Stimulated activated CD8-positive, alpha-beta memory T cell treated with anti-CD3 and anti-CD28 coated beads, Interleukin-4, amount 100 ng/mL, for 1 hour (primary cell): ENCODE measurements at places on chromosomes 6 and 20.

GRCh38 chr20:3307725-3308124 lies 68.7 kb upstream of the SLC4A11 start:
- no peak for DNase-seq

GRCh38 chr6:20166210-20166609 lies 46.1 kb downstream of the MBOAT1 start:
- DNase-seq: no peak

- no peak for DNase-seq
Measured at GRCh38 chr20:40980106-40980827, 48.4 kb upstream of the TOP1 start.

GRCh38 chr6:162940426-162940825 lies 212.7 kb downstream of the PACRG start:
- no peak for DNase-seq

DNA sequence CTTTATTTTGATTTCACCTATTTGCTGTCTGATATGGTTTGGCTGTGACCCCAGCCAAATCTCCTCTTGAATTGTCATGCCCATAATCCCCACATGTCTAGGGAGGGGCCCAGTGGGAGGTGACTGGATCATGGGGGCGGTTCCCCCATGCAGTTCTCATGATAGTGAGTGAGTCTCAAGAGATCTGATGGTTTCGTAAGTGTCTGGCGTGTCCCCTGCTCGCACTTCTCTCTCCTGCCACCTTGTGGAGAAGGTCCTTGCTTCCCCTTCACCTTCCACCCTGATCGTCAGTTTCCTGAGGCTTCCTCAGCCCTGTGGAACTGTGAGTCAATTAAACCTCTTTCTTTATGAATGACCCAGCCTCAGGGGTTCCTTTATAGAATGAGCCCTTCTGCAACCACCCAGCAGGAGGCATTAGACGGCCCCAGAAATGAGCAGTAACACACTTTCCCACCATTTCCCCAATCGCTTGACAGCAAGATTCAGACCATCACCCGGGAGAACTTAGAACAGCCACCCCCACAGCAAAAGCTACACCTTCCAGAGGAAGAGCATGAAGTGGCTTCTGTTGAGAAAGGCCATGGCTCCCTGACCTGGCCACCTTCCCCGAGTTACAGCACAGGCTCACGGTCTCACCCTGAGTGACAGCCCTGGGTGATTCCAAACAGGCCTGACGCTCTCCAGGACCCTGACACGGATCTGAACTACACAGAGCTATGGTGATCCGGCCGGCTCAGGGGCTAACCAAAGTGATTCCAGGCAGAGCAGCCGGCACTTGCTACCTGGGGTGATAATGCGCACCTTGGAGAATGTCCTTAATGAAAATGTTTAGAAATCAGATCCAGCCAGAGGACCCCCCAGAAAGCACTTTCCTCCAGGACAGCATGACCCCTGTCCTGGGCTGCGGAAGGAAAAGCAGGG lies 131.2 kb upstream of the CDH4 start:
- DNase-seq: no peak

DNA sequence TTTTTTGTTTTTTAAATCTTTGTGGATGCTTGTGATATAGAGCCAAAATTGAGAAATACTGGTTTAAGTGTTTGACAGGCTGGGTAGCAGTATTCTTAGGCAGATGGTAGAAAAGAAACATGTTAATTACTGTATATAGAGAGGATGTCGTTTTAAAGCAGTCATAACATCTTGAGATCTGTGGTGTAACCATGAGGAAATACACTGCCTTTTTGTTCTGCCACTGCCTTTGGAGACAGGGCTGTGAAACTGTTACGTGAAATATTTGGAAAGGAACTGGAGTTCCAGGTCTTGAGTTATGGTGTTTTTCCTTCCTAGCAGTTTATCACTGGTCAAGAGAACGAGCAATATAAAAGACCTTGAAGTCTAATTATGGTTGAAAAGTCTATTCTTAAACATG lies 19.5 kb downstream of the STXBP5 start:
- DNase-seq: no peak

DNA sequence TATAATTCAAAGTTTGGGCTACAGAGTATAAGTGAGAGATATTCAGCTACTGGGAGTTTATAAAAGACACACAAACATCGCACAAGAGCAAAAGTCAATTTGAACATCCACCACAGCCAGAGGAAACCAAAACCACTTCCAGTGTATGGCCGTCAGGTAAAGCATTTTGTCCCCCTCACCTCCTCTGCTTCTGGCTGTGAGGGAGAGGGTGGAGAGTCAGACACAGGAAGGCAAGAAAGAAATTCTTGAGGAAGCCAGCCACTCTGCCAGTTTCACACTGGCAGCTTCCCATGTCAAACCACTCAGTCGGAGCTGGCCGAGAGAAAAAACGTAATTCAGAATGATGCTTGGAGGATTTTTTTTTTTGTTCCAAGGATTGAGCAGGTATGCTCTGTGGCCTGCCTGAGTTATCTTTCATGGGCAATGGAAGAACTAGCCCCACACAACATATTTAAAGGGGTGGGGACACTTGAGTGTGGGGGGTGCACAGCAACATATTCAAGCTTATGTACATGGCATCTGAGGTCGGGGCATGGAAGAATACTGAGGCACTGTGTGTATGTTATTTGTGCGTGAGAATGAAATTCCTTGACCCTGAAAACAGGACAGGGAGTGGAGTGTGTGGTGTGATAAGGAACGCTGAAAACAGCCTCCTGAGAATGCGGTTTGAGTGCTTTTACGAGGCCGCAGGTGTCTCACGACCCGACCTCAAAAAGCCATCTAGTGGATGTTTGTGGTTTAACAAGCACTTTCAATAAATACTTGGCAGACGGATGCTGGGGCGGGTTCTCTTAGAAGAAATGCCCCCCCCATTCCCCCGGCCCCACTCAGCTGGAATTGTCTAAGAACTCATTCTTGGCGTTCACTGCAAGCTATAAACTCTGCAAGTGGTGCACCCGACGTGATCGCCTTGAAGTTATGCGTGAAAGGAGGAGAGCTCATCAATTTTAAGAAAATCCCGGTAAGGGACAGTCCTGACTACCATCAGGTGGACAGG lies 27.5 kb upstream of the ZBTB22 start:
- DNase-seq: no peak

GRCh38 chr20:399182-399707 lies 8.9 kb upstream of the RBCK1 start:
- DNase-seq: no peak

GRCh38 chr6:163814494-163815364 lies 400.2 kb downstream of the QKI start:
- no peak for DNase-seq

DNA sequence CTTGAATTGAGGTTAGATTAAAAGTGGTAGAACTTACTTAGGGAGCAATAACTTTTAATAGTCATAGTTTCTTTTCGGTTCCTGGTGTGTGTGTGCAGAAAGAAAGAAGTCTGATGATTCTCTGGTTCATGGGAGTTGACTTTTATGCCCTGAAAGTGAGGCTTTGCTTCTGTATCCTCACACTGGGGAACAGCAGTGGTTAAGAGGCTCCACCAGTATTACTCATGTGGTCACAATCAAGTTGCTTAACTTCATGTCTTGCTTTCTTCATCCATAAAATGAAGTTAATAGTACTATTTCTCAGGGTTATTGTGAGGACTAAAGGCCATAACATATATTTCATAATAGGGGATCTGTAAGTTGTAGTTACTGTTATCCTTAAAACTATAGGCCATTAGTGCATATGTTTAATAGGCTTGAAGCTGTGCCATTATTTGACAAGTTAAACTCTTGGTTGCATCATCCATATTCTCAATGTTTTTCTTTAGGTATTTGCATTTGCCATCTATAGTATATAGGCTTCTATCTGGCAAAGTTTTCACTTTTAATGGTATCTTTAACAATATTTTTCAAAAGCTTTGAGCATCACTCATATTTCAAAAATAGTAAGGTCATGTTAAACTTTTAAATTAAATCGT lies 262.4 kb downstream of the PLCB1 start:
- DNase-seq: no peak

- DNase-seq: peak; percentile 23
Measured at GRCh38 chr6:96499781-96500180, 21.8 kb upstream of the UFL1 start.

- no peak for DNase-seq
Measured at GRCh38 chr6:36169023-36170007, 27.2 kb upstream of the BRPF3 start.

DNA sequence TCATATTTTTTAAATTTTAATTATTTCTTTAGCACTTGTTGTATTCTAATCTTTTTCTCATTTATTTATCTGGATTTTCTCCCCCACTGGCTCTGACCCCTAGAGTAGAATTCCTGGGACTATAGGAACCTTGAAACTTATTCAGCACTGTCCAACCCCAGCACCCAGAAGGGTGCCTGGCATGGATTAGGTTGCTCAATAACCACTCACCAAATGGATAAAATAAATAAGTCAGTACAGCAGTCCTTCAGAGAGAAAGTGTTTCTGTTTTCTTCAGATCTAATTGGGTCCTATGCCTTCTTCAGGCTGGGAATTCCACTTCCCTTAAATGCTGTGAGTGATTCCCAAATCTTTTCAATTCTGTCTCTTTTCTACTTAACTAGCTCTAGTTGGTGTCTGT lies 206.2 kb downstream of the PTPRK start:
- no peak for DNase-seq

DNA sequence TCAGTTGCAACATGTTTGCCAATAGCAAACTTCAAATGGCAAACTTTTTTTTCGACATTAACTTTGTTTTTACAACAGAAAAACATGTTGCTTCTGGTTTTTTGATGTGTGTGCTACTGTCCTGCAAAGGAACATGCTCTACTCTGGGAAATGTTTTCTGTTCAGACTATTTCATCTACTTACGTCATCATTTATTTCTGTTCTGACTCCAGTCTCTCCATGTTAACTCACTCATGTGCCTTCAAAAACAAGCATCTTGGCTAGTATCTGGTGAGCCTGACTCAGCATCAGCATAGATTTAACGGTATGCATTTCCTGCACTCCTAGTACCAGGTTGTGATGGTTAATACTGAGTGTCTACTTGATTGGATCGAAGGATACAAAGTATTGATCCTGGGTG lies 36.1 kb upstream of the MAP7 start:
- DNase-seq: no peak

GRCh38 chr6:4388675-4389074 lies 253.3 kb upstream of the ECI2 start:
- no peak for DNase-seq

DNA sequence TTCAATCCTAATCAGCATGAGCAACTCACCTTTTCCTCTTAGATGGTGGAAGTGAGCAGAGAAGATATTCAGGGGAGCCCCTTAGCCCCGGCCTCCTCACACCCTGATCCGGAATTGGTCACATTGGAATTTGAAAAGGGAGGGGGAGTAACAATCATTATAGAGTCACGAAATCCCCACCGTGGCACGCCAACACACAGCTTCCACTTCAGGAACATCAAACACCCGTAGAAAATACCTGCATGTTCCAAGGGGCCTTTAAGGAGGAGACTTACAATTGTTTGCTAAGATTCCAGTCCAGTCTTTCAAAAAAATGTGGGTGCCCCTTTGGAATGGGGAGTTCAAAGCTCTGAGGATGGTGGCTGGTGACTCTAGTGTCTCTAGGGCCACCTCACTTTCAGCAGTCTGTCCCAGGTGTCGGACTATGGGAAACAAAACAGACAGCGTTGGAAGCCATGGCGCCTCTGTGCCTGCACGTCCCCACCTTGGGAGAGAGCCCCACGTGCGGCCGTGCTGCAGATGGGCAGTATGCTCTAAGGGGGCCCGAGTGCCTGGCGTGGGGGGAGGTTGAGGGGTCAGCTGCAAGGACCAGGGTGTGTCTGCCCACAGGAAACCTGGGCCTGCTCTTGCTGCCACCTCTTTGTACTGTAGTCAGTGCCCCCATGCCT lies 2.4 kb downstream of the CD93 start:
- DNase-seq: no peak

DNA sequence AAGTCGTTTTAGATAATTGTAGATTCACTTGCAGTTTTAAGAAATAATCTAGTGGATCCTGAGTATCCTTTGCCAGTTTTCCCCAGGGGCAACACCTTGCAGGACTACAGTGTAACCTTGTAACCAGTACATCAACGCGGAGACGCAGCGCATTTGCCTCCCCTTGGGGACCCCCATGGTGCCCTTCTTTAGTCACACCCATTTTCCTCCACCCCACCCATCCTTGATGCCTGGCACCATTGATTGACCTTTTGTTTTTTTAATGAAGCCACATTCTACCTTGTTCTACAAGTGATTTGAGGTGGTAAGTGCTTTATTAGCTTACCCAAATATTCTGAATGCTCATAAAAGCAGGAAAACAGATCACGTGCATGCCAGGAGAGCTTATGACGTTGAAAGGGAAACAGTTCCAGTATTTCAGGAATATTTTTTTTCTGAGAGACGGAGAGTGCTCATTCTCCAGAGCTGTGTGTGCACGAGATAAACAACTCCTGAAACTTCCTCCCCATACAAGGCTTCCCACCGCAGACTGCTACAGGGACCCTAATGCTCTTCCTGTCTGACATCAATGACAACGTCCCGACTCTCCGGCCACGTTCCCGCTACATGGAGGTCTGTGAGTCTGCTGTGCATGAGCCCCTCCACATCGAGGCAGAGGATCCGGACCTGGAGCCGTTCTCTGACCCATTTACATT lies 35.7 kb downstream of the CDH26 start:
- DNase-seq: no peak

DNA sequence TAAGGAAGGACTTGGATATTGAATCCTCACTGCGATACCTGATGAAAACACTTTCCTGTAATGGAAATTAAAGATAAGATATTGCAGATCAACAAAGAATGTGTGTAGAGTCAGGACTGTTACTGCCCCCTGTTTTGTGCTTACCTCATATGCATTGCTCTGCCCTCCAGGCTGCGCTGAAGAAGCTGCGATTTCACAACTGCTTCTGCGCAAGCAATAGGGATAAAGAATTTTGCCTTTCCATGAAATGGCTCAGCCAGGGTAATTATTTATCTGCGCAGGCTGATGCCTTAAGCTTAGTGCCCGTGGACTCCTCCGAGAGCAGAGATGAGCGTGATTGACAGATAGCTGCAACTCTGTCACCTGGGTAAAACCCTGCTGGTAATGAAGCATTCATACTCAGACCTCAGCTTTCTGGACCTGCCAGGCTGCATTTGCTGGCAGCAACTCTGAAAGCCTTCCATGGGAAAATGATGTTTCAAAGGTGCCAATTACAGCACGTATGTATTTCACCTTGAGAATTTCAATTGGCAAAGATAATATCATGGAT lies 370.6 kb downstream of the SAMD5 start:
- no peak for DNase-seq

GRCh38 chr6:37693546-37694250 lies 4.0 kb downstream of the MDGA1 start:
- no peak for DNase-seq

DNA sequence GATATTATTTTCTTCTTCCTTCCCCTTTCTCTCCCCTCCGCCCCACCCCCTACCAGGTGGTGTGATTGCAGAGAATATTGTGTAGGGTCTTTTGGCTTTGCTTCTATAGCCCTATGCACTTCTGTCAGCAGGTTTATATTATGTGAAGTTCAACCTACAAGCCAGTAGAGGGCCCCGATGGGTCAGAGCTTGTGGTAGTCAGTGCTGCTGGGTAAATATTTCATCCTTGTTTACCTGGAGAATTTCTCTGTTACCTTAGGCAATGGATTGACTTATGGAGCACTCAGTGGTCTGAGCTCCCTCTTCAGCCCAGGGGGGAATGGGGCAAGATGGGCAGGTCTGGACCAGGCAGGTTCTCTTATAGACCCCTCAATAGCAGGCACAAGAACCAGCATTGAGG lies 720.9 kb downstream of the GRIK2 start:
- no peak for DNase-seq

- no peak for DNase-seq
Measured at GRCh38 chr20:46388937-46389336, 17.5 kb downstream of the ELMO2 start.
